Substantia nigra (tissue), 51 donors: ENCODE measurements at places on chromosomes 6 and 20.
A peak's percentile ranks its signal among the peaks of the same experiment; 100 is the strongest.

- DNase-seq, result no peak
Observed at GRCh38 chr6:53658992-53659391, 6.6 kb downstream of the KLHL31 start.

DNA sequence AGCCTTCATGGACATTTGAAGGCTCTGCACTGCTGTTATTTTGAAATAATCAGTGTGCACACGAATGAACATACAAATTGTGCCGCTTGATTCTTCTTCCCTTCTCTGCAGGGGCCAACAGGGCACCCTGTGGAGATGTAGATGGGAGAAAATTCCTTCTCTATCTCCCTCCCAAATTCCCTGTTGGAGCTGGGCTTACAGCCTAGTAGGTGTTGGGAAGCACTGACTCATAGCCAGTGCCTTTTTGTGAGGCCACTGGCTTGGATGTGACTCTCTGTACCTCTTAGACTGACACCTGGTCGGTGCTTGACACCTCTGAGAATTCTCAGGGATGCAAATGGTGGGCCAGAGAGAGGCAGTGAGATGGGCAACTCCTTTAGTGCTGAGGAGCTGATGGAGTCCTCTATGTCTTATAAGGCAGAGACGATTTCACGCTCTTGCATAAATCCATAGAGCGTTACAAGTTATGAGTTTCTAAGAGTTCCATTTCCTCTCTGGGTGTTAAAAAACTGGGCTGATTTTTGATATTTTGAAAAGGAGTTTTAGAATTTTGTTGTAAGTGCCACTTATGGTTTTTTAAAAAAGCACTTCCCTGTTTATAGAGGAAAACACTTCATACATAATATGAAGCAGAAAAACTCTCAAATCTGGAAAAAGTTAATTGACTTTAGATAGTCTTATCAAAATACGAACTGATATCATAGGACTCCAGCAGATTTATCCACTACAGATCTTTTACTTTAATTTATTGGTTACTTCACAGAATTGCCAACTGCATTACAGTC lies 89.8 kb upstream of the MAP3K7 start:
- no peak for DNase-seq

DNA sequence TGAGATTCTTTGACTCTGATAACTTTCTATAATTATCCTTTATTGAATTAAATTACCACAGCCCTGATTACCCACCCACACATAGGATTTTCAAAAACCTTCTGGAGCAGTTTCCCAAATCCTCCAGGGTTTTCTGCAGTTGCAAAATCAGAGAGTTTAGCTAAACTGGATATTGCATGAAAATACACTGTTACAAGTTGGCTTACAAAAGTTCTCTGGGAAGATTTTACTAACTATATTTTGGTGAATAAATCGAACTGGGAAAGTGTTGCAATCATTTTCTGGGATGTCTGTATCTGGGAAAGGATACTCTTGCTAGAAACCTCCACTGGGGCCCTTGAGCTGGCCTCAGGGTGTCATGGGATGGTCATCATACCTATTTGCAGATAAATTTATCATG lies 97.6 kb upstream of the STMND1 start:
- no peak for DNase-seq

GRCh38 chr6:33383427-33384185 lies 8.0 kb upstream of the KIFC1 start:
- no peak for DNase-seq

GRCh38 chr6:151172751-151173150 lies 67.0 kb upstream of the AKAP12 start:
- DNase-seq, result no peak

DNA sequence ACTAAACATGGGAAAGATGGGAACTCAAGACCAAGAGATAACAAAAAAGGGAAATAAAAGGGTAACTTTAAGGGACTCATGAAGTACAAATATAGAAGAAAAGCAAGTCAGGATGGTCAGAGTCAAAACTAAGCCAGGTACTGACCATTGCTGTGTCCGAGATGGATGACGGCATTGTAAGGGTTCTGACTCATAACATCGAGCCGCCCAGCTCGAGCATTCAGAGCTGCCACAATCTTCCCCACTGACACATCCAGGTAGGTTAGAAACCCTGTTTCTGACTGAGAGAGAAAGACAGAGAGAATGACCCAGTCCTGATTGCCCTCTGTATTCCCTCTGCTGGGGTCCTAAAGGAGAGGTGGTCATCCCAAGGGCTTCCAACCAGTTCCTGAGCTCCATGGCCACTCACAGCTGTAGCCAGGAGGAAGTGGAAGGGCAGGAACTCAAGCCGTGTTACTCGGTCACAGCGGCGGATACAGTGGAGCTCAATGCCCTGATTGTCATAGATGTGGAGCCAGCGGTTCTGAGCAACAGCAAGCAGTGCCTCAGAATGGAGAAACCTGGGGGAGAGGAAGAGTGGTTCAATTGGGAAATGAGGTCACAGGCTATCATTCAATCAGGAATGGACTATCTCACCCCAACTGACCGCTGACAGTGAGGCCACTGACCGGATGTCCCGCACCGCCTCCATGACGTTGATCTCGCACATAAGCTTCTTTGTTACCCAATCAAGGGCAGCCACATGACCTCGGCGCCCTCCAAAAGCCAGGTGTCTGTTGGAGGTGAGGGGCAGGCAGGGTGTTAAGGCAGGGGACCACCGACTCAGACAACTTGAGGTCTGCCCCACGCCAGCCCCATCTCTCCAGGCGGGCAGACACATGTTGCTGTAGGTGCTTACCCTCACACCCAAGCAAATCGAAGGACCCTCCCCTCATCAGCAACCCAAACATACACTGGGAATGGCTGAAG lies 1.8 kb downstream of the WDR46 start:
- no peak for DNase-seq

GRCh38 chr6:170182781-170183120 lies 108.1 kb downstream of the DLL1 start:
- DNase-seq, result no peak

- no peak for DNase-seq
Observed at GRCh38 chr20:23509247-23509913, 18.5 kb downstream of the CST8 start.

DNA sequence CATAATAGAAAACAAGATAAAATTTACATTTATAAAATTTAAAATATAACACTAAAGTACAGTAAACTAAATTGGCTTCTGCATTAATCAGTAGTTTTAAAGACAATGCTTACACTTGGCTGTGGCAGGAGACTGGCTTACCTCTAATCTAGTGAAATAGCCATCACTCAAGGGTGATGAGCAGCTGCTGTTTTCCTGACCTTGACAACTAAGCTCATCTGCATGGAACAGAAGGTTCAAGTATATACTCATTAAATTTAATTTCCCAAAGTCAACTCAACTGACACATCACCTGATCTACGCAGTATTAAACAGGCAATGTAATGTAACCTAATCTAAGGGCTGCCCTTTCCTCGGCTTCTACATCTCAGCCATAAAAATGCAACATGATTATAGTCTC lies 14.5 kb downstream of the TMX4 start:
- no peak for DNase-seq

DNA sequence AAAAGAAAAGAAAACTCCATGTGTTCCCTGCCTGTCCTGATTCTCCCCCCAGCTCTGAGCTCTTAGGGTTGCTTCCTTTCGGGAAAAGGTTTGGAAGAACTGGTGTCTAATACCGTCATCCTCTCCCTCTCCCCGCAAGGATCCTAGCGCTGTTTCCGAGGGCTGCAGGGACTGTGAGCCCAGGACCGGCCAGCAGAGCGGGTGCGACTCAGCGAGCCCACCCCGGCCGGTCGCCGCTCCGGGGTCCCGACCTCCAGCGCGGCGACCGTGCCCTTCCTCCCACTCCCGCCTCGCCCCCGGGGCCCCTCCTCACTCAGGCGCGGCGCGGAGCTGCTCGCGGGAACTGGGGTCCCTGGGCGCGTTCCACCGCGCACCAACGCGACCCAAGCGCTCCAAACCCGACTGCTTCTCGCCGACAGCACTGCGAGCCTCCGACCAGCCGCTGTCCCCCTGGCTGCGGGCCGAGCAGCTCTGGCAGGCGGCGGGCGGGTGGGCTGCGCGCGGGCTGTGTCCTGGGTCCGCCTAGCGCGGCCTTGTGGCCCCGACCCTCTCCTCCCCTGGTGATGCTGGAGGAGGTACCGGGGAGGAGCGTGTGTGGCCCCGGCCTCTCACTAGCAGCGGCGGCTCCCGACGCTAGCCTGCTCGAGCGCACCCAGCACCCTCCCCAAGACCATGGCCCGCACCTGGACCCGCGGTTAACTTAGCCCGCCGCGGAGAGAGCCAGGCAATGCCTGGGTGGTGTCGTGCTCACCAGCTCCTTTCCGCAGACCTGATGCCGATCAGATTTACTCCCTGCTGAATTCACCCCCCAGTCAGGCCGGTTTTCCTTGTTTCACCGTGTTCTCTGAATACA lies at the start of gene PLA2G7:
Gene PLA2G7 (minus strand): TSS at position 509 of the 853 bp plus-strand sequence. CDS start 12,484 bp downstream, outside the sequence.
- DNase-seq, result no peak

GRCh38 chr20:53216856-53217576 lies 244.9 kb downstream of the TSHZ2 start:
- peak; percentile 18 for DNase-seq

DNA sequence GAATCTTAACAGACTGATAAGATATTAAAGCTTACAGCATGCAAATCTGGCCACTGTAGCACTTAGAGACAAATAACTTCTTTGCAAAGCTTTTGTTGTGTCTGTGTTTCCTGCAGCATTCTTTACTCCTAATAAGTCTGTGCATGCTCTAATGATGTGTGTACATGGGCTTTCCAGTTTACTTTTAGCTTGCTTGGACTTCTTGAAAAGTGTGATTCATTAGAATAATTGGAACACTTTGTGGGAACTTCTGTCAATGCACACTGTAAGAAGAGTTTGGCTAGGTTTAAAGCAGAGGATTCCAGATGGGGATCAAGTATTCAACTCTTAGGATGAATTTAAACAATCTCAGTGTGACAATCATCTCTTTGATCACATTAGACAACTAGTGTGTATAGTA lies 22.1 kb upstream of the TINAG start:
- DNase-seq, result no peak
